ENCODE measurements at places on chromosomes 13 and 19.
A peak's percentile ranks its signal among the peaks of the same experiment; 100 is the strongest.

- DNase-seq, result no peak
Measured at GRCh38 chr19:29185427-29185826, 27.5 kb downstream of the UQCRFS1 start.

- DNase-seq, result no peak
Measured at GRCh38 chr13:35736876-35737275, 260.4 kb upstream of the MAB21L1 start.

DNA sequence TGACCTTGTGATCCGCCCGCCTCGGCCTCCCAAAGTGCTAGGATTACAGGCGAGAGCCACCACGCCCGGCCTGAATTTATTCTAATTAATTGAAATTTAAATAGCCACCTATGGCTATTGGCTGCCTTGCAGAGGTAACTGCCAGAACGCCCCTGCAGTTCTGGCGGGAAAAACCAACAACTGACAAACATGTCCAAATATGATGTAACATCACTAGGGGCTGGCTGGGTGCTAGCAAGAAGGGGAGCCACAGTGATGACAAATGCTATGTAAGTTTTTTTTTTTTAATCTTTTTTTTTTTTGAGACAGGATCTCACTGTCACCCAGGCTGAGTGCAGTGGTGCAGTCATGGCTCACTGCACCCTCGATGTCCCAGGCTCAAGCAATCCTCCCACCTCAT is 12.9 kb downstream of the ZSWIM9 start:
- no peak for DNase-seq

DNA sequence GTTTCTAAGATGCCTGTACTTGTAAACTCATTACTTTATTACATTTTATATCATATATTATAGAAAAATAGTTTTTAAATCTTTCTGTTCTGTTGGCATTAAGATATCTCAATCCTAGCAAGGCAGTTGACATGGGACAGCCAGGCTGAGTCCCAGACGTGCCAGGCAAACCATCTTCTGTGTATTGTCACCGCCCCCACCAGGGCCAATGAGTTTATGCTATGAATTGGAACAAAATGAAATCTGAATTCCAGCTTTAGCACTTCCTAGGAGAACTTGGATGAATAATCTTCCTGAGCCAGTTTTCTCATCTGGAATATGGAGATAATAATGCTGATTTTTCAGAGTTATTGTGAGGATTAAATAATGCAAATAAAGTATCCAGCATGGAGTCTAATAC is 79.9 kb upstream of the GSX1 start:
- no peak for DNase-seq

GRCh38 chr13:95155504-95155903 is 145.7 kb downstream of the ABCC4 start:
- DNase-seq, result no peak

- DNase-seq, result no peak
Measured at GRCh38 chr19:13060233-13060963, 42.3 kb downstream of the LYL1 start.

- DNase-seq, result no peak
Measured at GRCh38 chr19:593055-593454, 3.4 kb downstream of the HCN2 start.

- no peak for DNase-seq
Measured at GRCh38 chr13:50955241-50955640, 45.6 kb downstream of the RNASEH2B start.

DNA sequence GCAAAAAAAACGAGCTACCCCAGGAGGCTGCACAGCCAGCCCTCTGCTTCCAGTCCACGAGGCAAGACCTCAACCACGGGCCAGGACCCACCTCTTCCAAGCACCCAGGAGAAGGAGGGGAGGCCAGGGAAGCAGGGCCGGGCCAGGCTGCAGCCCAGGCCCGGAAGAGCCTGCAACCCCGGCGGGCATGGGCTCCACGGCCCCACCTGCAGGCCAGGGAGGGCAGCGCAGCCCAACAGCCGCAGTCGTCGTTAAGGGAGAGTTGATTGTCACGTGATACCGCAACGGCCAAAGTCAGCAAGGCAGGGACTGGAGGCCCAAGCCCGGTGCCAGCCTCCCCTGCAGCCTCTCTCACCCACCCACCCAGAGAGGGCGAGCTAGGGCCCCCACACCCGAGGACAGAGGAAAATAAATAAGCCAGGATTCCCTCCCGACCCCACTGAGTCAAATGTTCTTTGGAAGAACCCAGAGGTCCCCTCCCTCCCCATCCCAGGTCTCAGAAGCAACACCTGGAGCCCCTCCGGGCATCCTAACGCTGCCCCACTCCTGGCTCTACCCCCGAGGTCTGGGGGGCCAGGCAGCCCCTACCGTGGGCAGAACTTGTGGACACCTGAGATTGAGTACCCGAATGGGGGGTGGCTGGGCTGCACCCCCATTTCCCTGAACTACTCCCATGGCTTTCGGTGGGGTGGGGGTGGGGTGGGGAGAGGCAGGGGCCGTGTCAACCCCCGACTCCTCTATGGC is 5.2 kb upstream of the REXO1 start:
- peak; percentile 63 for DNase-seq

- DNase-seq, result no peak
Measured at GRCh38 chr19:47111006-47111621, 2.5 kb downstream of the ZC3H4 start.

Measured in Caki2 (cell line).